ENCODE measurements at places on chromosomes 16 and 17.

DNA sequence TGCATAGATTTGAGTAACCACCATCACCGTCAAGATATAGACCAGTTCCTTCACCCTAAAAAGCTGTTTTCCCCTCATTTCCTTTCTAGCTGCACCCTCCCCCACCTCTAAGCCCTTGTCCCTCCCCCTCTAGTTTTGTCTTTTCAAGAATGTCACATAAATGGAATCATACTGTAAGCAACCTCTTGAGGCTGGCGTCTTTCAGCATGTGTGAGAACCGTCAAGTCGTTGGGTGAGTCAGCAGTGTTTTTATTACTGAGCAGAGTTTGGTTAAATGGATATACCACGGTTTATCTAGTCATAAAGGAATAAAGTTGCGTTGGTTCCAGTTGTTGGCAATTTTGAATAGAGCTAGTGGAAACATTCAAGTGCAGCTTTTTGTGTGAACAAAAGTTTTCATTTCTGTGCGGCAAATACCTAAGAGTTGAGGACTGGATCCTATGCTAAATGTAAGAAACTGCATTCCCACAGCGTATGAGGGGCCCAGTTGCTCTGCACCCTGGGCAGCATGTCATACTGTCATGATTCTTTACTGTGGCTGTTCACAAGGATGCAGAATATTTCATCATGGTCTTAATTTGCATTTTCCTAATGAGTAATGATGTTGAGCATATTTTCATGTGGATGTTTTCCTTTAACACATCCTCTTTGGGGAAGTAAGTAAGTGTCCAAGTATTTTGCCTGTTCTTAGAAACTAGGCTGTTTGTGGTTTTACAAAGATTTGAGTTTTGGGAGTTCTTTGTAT, 264.3 kb downstream of the CPPED1 start:
- no peak for DNase-seq

DNA sequence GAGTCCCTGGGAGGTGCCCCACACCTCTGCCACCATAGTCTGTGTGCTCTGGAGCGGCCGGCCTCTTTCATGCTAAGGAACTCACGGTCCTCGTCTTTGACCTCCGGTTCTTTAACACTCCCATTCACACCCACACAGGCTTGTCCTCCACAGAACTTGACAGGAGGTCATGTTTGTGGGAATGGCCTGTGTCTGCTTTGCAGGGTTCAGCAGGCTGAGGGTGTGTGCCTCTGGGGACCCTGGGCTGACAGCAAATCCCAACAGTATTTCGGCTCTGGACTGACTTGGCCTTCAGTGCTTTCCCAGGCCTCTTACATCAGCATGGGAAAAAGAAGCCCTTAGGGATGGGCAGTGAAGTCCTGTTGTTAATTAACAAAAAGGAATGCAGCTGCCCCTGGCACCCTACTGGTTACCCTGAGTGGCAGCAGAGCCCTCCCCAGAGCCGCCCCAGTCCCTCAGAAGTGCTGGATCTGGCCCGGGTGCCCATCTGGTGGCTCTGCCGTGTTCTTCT, 35.4 kb upstream of the ADORA2B start:
- peak; percentile 34 for DNase-seq

GRCh38 chr17:77208217-77208808, 67.5 kb downstream of the SEC14L1 start:
- no peak for DNase-seq

DNA sequence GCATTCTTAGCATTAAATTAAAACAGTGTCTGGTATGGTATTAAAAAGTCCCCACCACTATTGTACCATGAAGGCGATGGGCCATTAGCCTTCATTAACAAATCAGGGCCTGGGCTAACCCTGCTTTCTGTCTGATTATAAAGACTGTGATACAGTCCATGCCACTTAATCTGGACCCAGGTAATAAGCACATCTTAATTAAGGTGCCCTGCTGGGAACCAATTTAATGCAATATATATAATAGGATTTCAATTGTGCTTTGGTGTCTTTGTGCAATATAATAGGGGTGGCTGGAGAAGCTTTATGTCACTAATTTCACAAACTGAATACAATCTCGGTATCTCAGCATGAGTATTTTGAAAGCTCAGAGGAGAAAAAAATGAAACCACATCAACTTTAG, 64.4 kb upstream of the CDH8 start:
- no peak for DNase-seq

GRCh38 chr17:81445642-81446503, 50.6 kb downstream of the BAHCC1 start:
- no peak for DNase-seq

DNA sequence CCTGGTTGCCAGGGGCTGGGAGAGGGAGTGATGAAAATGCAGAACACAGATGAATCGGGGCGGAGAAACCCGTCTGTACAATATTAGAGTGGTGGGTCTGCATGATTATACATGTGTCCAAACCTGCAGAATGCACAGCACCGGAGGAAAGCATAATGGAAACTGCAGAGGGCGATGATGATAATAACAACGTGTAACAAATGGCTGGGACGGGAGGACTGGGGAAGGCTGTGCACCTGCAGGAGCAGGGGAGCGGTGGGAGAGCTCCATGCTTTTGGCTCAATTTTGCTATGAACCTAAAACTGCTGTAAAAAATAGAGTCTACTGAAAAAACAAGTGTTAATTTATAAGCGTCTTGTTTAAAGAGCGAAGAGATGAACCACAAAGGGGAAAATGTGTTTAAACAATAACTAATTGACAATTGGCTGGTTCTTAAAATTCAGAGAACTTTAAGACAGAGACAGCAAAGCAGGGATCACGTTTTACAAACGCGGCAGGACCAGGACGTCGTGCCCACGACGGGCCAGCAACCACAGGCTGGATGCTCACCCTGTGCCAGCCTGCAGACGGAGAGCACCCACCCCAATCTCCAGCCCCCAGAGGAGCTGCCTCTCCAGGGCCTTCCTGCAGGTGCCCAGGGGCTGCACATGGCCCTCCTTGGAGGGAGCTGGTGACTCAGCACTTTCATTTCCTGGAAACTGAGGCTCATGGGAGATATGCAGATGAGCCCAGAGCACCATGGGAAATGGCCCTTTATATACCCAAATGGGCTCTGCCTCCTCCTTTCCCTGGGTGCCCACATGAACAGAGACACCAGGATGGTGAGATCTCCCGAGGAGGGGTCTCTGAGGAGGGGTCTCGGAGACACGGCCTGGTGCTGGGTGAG, at the start of gene TEX19:
TEX19 (plus strand) TSS at position 783 of the 886 bp plus-strand sequence. CDS start 2,904 bp downstream, outside the sequence.
- DNase-seq, result peak; percentile 72

- no peak for DNase-seq
These were observed 139.1 kb upstream of the CHMP6 start for GRCh38 chr17:80852476-80853015.

DNA sequence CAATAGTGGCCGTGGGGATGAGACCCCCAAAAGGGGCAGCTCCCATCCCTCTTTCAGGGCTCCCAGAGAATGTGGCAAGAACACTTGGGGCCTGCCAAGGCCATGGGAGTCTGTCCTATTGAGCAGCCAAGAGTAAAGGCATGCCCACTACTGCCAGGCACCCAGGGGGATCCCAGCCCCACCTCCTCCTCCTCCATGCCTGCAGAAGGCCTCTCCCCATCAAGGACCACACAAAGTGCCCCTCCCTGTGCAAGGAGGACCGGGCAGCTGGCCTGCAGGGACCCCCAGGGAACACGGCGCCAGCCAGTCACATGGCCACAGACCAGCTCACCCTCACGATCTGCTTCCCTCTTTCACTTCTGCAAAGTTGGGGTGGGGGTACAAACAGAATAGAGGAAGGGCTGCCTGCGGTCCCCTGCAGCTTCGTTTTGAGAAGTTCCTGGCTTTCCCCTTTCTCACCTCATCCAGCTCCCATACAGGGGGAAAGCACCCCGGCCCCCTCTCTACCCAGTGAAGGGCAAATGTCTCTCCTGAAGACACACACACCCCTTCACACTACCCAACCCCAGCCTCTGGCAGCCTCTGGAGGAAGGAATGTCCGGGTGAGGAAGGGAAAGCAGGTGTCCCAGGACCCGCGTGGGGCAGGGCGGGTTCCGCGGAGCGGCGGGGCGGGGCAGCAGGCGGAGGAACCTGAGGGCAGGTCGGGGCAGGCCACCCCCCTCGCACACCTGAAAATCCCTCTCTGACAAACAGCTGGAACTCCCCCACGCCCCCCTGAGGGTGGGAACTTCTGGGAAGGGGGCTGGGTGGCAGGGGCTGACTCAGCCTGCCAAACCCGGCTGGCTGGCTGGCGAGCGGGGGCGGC, 2.0 kb downstream of the PPP1R9B start:
- peak; percentile 76 for DNase-seq

DNA sequence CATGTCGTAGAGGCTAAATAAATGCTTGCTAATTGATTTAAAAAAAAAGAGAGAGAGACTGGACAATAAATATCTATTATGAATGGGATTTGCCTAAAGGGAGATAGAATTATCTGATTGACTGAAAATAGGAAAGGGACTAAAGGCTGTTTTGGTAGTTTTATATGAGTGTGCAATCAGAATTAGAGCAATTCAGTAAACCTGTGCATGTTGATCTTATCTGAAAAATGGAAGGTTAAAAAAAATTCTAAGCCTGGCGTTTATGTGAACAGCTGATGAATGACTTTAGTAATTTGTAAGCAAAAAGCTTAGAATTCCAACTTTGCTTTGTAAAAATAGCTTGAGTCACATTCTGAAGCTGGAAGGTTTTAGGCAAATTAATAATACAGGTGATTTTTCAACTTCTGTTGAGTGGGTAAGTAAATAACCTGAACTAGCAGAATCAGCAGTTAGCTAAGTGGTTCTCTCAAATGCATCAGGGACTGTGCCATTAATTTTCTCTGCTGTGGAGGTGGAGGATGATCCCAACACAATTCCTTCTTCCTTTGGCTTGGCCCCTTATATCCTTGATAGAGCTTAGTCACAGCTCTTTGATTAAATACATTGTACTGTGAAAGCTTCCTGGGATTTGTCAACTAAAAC, 254.4 kb downstream of the PHKB start:
- DNase-seq, result no peak

DNA sequence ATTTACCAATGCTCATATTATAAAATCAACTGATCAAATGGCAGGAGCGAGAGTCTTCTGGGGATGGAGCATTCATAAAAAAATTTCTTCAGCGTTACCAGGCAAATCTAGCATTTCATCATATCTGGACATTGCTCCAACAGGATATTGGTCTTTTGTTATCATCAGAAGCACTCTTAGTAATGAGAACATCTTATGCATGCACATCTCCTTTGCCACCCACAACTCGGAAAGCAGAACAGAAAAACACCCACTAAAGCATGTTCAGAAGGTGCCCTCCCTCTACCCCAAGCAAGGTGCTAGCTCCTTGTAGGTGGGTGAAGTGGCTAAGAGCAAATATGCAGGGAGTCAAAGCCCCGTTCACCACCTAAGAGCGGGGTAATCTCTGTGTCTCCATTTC, 18.9 kb downstream of the ARHGAP17 start:
- no peak for DNase-seq

- DNase-seq, result no peak
These were observed 10.5 kb upstream of the ADAMTS18 start for GRCh38 chr16:77445324-77445723.

DNA sequence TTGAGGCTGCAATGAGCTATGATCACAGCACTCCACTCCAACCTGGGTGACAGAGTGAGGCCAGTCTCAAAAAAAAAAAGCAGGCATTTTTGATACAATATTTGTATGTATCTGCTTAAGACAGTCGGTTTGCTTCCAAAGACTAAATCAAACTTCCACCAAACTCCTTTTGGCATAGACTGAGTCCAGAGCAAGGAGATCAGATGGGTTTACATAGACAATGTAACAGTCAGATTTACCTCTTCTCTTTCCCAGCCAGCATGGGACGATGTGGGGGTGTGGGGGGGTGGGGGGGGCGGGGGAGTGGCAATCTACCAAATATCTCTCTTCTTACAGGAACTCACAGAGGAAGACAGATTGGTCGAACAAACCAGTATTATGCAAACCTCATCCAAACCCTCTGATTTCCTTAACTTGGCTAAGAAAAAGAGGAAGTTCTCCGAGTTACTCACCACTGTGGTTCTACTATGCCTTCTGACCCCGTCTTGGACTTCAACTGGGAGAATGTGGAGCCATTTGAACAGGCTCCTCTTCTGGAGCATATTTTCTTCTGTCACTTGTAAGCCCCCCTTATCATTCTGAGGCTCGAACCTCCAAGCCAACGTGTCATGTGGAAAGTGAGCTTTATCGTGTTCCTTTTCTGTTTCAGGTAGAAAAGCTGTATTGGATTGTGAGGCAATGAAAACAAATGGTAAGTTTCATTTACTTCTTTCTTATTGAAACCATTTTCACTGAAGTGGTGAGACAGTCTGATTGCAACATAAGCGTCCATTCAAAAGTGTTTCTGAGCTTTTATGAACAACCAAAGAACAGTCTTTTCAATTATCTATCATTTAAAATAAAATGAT, at the start of gene MILR1:
MILR1 (plus strand) TSS at position 451 of the 848 bp plus-strand sequence; CDS start at position 505, 54 bp downstream.
- no peak for DNase-seq

- no peak for DNase-seq
These were observed 28.9 kb downstream of the GSPT1 start for GRCh38 chr16:11886881-11887280.

- DNase-seq, result no peak
These were observed 131.4 kb downstream of the CA10 start for GRCh38 chr17:52027081-52027480.

DNA sequence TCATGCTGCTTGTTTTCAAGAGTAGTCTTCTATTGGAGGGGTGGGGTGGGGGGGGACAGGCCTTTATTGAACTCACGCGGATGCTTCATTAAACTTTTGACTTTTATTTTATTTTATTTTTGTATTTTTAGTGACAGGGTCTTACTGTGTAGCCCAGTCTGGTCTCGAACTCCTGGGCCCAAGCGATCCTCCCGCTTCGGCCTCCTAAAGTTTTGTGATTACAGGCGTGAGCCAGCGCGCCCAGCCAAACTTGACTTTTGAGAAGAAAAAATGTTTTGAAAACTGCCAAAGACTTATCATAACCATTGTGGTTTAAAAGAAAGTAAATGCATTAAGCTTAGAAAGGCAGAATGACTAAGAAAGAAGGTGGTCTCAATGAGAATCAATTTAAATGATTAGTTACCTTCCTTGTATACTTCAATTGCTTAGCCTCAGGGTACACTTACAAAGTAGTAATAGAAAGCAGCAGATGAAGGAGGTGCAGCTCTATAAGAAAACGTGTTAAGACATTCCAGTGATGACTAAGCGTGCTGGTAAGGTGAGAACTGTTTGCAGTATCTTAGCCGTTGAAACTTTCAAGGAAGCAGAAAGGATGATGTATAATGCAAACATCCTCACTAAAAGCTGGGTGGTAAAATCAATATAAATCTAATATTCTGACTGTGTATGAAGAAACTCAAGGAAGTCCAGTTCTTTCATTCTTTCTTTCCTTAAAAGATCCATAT, 1.2 kb downstream of the AP2B1 start:
- DNase-seq, result no peak

GRCh38 chr17:77146246-77146632, 5.5 kb downstream of the SEC14L1 start:
- DNase-seq, result no peak

- no peak for DNase-seq
These were observed 119.2 kb downstream of the HS3ST2 start for GRCh38 chr16:22933173-22933572.

DNA sequence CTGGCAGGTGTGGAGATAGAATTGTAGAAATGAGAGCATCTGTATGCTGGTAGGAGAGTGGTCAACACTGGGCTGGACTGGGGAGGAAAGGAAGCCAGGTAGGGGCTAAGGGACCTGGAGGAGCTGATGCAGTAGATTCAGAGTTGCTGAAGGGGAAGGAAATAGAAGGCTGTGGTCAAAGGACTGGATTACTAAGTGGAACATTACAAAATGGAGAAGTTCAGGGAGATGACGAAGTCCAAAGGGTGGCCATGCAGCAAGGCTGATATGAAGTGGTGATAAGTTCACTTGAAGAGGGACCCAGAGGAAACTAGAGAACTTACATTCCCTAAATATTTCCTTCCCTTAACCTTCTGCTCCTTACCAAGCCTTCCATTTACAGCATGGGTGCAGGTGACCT, 8.6 kb upstream of the CCL2 start:
- no peak for DNase-seq

- no peak for DNase-seq
These were observed 25.2 kb downstream of the SOX8 start for GRCh38 chr16:1006781-1007180.
